ENCODE measurements at places on chromosomes 4 and X.

- no peak for DNase-seq
Observed at GRCh38 chr4:139115226-139115625, 61.8 kb downstream of the ELF2 start.

- DNase-seq, result no peak
Observed at GRCh38 chr4:47465004-47465403, 1.5 kb upstream of the COMMD8 start.

DNA sequence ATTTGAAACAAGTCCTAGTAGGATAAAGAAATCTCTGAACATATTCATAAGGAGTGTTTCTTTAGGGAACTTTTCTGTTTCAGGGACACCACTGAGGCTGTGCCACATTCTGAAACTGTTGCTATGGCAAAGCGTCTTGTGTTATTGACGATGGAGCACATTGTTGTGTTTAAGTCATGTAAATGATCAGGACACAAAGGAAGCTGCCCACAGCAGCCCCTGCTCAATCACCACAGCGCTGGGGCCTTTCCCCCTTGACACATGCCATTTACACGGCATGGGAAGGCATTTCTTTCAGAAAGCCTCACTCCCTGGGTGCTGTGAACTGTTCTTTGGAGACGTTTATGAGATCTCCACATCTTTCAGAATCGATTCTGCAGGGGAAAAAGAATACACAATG is 39.8 kb upstream of the MID1 start:
- DNase-seq, result no peak

GRCh38 chr4:7811536-7812191 is 128.0 kb downstream of the AFAP1 start:
- DNase-seq, result no peak

- no peak for DNase-seq
Observed at GRCh38 chr4:168637872-168638756, 141.3 kb downstream of the PALLD start.

DNA sequence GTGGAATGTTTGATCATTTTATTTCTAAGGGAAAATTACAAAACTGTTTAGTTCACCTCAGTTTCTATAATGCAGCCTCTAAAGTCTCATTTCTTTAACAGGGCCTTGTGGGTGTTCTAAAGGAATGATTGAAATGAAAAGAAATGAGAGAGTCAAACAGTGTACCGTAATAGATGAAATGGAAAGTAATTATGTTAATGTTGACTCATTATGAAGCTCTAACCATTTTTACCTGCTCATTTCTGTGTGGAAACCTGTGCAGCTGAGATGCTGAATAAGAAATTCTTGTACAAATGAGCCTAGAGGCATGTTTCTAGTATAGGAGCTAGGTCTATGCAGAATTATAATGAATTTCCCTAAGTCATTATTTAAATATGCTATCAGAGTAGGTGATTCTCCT is 45.2 kb upstream of the RPA4 start:
- DNase-seq, result no peak

DNA sequence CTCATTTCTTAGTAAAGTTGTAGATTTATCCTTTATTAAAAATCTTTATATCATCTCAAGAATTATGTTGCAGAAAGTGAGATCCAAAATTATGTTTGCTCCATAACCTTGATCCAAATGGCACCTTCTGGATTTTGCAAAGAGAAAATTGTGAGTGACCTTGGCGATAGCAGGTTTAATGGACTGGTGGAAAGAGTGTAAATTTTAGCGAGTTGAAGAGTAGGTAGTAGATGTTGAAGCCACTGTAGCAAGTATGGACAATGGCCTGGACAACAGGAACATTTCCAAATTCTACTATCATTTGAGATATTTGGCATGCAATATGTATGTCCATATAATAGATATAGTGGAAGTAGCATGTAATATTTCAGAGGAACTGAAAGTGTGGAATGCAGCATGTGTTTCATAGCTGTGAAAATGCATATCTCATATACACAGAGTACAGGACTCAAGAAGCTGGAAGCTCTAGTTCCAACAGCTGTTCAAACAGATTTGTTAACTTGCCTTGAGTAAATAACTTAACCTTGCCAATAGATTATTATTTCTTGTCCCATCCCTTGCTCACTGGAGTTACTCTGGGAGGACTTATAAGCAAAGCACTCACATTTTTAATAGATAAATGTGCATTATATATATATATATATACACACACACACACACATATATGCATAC is 152.5 kb upstream of the TLL1 start:
- no peak for DNase-seq

DNA sequence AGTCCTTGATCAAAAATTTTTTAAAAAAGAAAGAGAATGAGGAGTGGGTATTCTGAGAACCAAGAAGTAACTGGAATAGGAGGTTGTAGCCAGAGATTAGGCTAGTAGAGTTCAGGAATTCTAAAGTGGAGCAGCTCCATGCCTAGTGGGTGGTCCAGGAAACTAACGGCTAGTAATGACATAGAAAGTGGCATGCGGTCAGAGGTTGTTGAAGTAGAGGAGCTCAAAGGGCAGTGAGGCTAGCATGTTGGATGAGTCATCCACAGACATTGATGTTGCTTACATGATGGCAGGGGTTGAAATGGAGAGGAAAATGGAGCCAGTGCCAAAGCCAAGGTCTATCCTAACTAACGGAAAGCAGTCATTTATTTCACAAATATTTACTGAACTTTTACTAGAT is 42.1 kb downstream of the TEX13B start:
- no peak for DNase-seq

DNA sequence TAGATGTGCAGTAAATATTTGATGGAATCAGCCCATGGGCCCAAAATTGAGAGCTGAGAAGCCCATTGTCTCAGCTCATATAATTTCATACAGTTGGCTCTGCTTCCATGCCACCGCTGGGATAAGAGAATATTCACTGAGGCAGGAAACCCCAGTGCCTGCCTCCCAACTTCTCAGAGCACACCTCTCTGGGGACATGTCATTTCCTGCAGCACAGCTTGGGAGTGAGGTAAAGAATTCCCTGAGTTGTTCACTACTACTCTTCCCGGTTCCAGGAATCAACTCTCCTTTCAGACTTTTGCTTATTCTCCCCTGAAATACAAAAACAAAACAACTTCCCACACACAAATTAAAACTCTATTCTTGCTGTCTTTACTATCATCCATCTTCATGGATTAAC is 389.3 kb downstream of the MAPK10 start:
- no peak for DNase-seq

DNA sequence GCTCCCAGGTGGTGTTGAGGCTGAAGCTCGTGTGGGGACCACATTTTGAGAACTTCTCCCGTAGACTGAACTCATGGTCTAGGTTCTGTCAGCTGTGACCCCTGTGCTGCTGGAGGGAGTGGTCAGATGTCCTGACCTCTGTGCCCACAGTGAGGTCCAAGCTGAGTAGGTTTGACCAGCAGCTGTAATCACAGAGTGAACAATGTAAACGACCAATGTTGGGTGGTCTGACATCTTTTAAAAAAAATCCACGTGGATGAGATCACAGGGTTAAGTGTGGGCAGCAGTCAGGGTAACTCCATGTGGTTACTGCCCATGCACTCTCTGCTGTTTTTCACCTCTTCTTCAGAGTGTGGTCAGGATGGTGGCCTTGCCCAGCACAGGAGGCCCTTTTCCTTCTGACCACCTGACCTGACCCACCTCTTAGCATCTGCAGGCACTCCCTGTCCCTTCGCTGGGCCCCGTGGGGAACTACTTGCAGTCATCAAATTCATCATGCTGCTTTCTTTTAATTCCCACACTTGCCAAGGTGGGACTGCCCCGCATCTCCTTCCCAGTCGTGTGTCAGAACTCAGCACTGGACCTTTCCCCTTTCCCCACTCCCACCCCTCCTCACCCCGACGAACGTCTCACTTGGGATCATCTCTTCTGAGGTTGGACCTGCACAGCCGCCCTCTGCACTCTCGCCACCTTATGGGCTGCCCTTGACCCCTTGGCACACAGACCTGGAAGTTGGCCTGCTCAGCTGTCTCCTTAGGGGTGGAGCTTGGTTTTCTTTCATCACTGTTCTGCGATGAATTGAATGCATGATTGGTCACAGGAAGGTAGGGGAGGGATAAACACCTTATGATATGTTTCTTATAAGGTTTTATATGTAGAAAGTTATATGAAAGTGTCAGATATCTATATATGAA is 120.1 kb downstream of the PTTG2 start:
- no peak for DNase-seq
